ENCODE measurements at places on chromosomes 4 and X.

DNA sequence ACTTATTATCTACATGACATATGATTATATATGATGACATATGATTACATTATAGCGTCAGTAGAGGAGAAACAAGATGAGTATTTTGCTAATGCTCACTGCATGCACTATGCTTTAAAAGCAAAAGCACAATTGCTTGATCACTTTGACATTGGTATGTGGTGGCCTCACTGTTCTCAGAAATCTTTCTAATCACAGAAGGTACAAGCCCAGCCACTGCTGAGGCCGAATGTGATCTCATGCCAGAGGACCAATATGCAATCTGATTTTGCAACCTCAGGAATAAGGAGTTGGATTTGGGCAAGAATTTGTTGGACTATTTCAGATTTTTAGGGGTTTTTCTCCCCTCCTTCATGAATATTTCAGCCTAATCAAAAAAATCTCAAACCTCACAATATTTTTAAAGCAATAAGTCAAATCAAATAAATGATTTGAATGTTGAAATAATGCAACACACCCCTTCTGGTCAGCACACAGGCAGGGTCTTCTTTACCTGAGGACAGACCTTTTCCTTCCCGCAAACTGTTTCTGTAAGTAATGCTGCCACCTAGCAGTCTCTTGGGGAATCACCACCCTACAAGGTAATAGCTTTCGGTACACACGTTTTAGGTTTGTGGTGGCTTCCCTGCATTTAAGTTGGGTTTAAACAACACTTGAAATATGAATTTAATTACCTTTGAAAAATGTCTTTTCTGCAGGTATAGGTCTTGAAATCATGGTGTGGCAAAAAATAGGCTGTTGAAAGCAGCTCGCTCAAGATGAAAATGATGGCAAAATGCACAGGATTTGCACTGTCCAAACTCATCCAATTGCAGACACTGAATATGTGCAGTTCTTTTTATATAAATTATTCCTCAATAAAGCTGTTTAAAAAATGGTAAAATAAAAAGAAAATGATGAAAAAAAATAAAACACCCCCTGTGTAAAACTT, 4.8 kb upstream of the CXCL13 start:
- no peak for DNase-seq

- DNase-seq = no peak
Observed at GRCh38 chrX:10709276-10709675, 88.9 kb upstream of the MID1 start.

- no peak for DNase-seq
Observed at GRCh38 chr4:130125467-130125866, 1029.5 kb downstream of the C4orf33 start.

- no peak for DNase-seq
Observed at GRCh38 chrX:69163936-69164741, 1.1 kb downstream of the PJA1 start.

DNA sequence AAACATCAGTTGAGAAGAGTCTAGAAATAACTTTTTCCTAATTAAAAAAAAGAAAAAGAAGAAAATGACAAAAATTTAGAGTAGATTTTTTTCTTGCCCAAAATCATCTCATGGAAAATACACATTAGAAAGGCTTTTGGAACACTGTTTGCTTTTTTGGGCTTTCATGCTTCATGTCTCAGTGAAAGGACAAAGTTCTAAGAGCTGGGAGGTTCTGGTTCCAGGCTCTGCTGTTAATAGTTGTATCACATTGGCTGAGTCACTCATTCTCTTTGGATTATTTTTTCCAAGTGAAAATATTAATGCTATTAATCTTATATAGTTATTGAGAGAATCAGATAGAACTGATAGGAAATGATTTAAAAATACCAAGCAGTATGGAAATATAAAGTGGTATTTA, 32.9 kb upstream of the ETNPPL start:
- DNase-seq = no peak

GRCh38 chrX:37846558-37846933, 825 bp downstream of the DYNLT3 start:
- no peak for DNase-seq

Data from right atrium auricular region (tissue), 2 donors.